ENCODE measurements at places on chromosomes 11 and 22. TPM values are rescaled to one million over a fixed set of nuclear protein-coding genes. Genes with fewer than 3 reads are reported as not detected.

GRCh38 chr22:49321477-49322055, 506.1 kb downstream of the BRD1 start:
- DNase-seq = no peak

GRCh38 chr22:45504373-45505341, 2.0 kb downstream of the FBLN1 start:
- DNase-seq = peak; percentile 31

DNA sequence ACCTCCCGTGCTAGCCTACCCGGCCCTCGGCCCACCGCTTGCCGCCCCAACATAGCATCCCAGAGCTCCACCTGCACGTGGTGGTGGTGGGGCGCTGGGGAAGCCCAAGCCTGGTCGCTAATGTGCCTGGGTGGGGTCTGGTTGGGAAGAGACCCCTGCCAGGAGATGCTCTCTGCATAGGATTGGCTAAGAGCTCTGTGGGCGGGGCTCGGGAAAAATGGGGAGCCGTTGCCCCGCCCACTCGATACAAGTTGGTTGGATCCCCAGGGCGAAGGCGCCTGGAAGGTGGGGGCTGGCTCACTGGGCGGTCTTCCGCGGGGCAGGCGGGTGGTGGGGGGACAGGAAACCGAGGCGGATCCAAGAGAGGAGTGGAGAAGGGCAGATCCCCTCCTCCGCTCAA, 7.6 kb downstream of the LRRC10B start:
- no peak for DNase-seq

The OR10A2 gene
- under 0.01 TPM for total RNA-seq

The CRYBB2 gene
- total RNA-seq = not detected

GRCh38 chr11:14894657-14895598, 2.9 kb upstream of the CYP2R1 start:
- DNase-seq = no peak

The GPR152 gene
- 0.27 TPM for total RNA-seq

Measured in hematopoietic multipotent progenitor cell (in vitro differentiated cells).